CD4-positive, alpha-beta T cell treated with Interleukin-12 subunit alpha and Interleukin-12 subunit beta, for 1 hour (primary cell): ENCODE measurements at places on chromosomes 13 and 19.

DNA sequence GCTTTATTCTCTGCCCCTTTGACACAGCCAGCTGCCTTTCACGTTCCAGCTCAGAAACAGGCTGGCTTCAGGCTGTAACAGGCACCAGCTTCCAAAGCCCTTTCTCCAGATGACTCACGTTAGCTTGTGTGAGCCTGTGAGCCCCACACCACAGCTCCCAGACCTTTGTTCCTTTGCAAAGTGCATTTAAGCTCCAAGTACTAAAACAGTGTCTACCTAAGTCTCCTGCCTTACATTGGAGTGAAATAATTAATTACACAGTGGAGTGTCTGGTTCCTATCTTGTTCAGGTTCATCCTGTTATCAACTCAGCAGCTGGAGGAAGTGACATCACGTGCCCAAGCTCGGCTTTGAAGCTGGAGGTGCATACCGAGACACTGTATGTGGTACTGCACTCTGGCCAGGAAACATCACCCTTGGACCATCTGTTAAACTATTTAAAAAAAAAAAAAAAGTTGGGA, 475.8 kb downstream of the FOXO1 start:
- DNase-seq: peak; percentile 78

DNA sequence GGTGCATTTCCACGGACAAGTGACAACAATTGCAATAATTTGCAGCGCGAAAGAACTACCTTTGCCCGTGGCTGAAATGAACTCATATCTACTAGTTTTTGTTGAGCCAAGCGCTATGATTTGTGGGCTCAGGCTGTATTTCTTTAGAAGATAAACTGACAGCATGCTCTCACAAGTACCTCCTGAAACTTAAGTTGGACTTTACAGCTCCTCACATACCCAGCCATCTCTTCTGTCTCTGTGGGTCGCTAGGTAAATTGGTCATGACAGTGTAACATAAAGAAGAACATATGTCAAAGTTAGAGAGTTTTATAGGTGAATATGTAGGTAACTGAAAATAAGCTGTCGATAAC, 839 bp downstream of the COG6 start:
- no peak for DNase-seq

DNA sequence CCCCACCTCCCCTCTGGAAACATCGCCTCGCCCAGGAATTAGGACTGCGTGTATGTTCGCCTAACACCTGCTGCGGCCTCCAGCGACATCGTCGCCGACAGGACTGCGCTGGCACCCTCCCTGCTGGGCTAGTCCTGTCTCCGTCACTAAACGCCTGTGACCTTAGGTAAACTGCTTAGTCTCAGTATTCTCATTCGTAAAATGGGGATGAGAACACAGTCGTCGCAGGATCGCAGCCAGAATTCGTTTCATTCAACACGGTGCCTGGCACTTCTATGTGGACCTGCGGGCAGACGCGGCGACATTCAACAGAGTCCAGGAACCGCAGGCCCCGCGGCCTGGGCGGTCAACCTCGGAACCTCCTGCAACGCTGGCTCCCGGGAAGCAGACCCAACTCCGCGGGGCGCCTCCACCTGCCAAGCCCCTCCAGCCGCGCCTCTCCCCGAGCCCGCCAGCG, 485 bp downstream of the CRYL1 start:
- DNase-seq: peak; percentile 23

DNA sequence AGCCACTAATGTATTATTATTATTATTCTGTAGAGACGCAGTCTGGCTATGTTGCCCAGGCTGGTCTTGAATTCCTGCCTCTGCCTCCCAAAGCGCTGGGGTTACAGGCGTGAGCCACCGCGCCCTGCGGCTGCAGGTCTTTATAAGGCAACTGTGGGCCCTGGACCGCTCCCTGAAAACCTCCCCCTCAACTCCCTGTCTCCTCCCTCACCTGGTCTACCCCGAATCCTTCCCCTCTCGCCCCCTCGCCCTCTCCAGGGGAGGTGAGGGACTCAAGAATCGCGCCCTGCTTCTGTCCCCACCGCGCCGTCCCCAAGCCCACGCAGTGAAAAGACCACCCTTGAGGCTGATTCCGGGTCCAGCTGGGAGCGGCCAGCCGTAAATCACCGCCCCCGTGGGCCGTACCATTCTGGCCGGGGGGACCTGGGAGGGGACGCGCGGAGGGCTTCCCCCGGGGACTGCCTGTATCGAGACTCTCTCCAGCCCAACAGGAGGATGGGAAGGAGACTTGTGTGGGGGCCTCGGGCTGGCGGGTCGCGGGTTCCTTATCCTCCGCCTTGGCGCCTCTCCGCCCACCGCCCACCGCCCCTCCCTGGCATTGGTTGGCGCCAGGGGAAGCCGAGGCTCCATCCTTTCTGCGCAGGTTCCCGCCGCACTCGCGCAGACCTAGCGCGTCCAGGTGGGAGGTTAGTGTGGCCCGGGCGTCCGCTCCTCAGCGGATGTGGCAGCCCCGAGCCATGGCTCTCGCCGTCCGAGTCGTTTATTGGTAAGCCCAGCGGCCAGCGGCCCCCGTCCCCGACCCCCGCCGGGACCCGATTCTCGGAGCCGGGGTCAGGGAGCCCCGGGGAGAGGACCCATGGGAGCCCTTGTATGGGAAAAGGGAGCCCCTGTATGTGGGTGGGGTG, at the start of gene SELENOW:
Gene SELENOW, plus strand, starts transcription at position 655 of the 905 bp plus-strand sequence. Its CDS starts 83 bp downstream, at position 738.
- DNase-seq: peak; percentile 84

GRCh38 chr19:3328743-3329142, 37.6 kb upstream of the NFIC start:
- DNase-seq: no peak

DNA sequence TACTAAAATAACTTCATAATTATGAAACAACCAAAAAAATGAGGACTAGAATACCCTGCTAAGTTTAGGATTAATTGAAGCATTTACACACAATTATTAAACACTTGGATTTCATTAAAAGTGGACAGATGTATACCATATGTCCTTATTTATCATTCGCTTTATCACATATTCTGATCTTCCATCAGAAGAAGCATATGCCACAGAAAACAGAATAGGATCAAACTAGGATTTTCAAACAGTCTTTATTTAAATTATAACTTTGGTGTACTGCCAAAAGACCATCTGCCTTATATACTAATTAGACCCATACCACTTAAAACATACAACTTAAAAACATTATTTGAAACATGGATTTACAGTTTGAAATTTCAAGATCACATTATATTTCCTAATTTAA, 727.1 kb upstream of the KLHL1 start:
- DNase-seq: no peak

DNA sequence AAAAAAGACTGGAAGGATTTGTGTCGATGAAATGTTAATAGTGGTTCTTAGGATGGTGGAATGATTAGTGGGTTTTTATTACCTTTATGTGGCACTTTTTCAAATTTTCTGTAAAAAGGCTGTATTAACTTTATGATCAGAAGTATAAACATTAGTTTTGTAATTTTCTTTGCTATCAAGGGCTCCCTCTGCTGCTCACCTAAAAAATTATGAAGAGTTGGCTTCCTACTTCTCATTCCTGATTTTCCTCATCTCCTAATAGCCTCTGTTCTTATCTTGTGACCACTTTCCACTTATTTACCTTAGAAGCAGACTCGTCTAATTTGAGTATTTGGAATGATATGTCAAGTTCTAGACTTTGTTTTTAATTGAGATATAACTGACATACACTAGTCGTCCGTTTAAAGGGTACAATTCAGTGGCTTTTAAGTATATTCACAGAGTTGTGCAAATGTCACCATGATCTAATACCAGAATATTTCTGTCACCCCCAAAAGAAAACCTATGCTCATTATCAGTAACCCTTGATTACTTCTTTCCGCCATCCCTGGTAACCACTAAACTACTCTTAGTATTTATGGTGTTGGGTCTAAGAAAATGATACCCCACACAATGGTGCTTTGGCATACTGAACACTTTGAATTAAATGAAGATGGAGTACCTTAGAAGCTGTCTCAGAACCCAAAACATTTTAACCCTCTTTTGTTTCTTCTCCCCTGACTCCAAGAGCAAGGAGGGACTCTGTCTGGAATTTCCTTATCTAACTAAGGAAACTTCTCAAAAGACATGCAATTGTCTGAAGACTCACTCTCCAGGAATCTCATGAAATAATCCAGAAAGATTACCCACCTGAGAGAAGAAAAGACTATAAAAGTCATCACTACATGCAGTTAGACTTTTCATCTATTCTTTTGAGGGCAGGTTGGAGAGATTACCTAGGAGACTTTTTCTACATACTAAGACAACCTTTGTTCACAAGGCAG, 311.3 kb downstream of the DLEU7 start:
- peak; percentile 23 for DNase-seq

DNA sequence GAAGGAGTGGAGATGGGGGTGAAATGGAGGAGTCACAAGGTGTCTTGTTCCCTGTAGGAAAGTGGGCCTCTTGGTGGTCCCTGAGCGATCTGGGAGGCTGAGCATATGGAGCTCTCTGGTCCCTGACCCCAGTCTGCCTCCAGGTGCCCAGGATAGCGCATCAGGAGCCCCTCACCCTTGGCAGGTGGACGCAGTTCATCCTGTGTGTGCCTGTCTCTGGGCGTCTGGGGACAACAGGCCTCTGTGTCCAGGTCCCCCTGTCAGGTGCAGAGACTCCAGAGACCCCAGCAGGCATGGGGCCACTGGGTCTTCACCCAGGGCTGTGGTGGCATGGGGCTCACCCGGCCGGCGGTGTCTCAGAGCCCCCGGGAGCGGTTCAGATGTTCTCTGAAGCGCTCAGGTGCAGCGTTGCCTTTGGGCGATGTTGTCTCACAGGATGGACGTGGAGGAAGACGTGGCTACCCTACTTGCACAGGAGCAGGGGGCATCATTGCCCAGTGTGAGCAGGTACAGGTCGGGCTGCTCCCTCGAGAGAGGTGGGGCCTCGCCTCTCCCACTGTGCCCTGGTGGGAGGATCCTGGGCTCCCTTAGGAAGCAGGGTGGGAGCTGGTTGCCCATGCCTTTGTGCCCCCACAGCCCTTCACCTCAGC, 58.1 kb upstream of the TPM4 start:
- no peak for DNase-seq
